ENCODE measurements at places on chromosomes 4 and X.
A peak's percentile ranks its signal among the peaks of the same experiment; 100 is the strongest.

DNA sequence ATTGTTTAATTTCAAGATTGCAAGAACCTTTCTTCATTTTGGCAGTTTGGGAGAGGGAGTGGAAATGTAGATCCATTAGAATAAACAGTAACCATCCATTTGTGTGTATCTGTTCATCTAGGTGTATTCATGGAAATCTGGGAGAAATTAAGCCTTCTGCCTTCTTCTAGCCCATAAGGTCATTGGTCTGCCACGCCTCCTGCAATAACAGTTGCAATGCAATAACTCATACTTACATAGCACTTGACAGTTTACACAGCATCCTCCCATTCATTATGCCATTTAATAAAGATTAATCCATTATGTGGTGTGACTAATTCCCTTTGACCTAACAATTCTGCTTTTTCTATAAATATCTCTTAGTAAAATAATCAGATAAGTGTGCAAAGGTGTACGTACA, 42.6 kb downstream of the SHROOM4 start:
- no peak for DNase-seq

DNA sequence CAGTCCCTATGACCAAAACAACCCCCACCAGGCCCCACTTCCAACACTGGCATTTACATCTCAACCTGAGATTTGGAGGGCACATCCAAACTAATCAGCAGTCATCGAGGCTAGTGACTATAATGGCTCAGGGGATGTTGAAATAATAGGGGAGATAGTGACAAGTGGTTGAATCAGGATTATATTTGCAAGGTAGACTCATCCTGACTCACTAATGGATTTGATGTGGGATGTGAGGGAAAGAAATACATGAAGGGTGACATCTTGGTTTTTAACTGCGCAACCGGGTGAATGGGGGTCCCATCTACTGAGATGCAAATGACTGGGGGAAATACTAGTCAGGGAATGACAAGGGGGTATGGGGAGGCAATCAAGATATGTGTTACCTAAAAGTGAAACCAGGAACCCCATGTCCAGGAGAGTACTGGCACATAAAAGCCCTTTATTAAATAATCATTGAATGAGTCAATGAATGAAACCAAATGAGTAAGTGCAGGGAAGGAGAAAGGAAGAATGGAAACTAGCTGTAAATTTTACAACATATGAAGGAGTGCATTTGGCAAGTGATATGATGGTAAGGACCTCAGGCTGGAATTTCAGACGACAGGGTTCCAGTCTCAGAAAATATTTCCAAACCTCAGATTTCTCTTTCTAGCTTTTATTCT, 78.3 kb downstream of the PARM1 start:
- DNase-seq = no peak

DNA sequence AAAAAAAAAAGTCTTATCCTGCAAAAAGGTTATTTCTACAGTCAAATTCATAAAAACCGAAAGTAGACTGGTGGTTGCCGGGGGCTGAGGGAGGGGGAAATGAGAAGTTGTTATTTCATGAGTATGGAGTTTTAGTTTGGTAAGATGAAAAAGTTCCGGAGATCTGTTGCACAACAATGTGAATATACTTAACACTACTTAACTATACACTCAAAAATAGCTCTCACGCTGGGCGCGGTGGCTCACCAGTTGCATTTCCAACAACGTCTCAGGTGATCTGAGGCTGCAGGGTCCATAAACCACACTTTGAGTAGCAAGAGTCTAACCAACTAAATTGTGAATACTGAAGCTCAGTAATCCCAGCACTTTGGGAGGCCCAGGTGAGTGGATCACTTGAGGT, 52.4 kb downstream of the ANOS1 start:
- no peak for DNase-seq

- DNase-seq = no peak
Observed at GRCh38 chr4:113958766-113959538, 20.5 kb downstream of the ARSJ start.

GRCh38 chr4:145061318-145061920, 36.6 kb downstream of the ANAPC10 start:
- peak; percentile 24 for DNase-seq

DNA sequence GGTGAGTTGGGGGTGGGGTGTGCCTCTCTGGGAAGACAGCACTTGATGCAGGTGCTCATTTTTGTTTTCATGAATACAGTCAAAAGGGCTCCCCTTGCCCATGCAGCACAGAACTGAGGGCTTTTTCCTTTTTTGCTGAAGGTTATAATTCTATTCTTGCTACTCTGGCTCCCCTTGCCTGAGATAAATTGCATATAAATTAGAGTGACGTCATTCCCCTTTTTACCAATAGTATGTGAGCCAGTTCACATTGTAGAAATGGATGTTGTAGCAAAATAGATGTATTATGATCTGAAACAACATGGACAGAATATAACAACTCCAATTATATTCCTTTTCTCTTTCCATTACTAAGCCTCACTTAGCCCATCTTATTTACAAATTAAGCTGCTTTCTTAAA, 28.4 kb downstream of the CXorf58 start:
- DNase-seq = no peak

GRCh38 chr4:161101881-161102280, 1061.9 kb downstream of the FSTL5 start:
- DNase-seq = no peak

GRCh38 chr4:5383191-5383980, 325.0 kb downstream of the EVC2 start:
- DNase-seq = no peak

DNA sequence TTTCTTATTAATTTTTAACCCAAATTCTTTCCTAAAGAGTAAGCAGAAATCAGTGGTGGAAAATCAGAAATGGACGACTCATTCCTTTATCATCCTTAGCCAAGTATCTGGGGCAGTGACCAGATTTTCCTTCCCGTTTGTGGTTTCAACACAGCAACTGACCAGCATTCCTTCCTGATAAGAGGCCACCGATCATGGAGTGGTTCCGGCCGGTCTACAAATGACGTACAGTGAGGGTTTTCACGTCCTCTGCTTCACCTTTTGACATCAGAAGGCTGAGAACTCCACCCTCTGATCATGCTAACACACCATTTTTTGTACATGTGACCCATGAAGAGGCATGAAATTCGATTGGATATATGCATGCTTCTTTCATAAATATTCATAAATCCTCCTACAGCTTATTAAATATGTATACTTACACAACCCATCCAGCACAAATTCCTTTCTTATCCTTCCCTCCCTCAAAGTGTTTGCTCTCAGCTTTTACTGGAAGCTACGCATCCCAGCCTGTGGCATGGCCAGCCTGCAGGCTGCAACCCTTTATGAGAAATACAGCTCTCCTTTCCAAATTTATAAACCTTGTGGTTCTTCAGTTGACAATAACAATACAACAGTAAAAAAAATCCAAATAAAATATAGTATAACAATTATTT, 173.0 kb upstream of the CASK start:
- DNase-seq = no peak

DNA sequence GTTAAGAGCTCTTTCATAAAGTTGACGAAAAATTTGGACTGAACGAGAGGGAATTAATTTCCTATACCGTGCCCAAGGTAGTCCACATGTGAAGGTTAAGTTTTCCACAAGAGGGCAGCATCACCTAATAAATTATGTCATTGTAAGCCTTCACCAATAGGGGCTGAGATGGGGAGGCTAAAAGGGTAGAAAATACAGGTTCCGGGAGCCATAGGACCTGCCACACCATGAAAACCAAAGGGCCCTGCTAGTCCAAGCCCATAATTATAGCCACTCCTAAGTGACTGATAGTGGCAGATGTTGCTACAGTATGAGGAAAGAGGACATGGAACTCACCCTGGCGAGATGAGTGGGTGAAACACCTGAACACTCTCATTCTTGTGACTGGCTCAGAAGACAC, 122.2 kb downstream of the SHROOM4 start:
- DNase-seq = peak; percentile 67

- DNase-seq = peak; percentile 61
Observed at GRCh38 chr4:242121-242848, 63.0 kb downstream of the ZNF732 start.

- no peak for DNase-seq
Observed at GRCh38 chr4:77453911-77454310, 151.7 kb upstream of the CXCL13 start.

DNA sequence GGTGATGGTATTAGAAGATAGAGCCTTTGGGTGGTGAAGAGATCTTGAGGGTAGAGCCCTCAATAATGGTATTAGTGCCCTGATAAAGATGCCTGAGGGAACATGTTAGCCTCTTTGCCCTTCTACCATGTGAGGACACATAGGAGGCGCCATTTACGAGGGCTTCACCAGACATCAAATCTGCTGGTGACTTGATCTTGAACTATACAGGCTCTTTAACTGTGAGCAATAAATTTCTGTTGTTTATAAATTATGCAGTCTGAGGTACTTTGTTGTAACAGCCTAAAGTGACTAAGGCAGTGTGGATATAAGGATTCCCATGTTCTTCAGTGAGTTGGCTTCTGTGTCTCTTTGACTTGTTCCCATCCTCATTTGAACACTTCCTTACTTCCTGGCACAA, 11.8 kb downstream of the MOB1B start:
- no peak for DNase-seq

DNA sequence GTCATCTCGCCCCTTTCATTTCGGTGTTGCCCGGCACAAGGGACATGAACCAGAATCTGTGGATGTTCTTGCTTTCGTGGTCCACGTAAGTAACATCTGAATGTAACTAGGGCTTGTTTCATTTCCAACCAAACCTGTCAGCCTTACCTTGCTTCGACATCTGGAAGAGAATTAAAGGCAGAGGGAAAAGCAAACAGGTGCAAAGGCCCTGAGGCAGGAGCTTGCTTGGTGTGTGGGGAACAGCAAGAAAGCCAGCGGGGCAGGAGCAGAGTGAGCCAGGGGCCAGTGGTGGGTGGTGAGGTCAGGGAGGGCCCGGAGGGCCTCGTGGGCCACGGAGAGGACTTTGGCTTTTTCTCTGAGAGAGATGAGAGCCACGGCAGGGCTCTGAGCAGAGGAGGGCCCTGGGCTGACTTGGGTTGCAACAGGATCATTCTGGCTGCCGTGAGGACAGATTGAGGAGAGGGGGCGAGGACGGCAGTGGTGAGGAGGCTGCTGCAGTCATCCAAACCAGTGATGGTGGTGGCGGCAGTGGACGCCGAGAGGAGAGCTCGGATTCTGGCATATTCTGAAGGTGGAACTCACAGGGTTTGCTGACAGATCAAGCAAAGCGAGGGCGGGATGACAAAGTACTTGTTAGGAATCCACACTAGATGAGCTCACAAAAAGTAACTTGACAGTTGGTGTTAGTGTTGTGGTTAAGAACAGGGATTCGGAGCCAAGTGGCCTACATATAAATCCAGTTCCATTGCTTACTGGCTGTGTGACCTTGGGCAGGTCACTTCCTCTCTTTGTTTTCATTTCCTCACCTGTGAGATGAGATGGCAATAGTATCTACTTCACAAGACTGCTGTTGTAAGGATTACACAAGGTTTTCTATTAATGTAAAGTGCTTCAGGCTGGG, 6.8 kb upstream of the WDR13 start:
- DNase-seq = no peak
